ENCODE measurements at places on chromosomes 11 and 22.

GRCh38 chr11:112518371-112518770 is 257.7 kb upstream of the PLET1 start:
- no peak for DNase-seq

DNA sequence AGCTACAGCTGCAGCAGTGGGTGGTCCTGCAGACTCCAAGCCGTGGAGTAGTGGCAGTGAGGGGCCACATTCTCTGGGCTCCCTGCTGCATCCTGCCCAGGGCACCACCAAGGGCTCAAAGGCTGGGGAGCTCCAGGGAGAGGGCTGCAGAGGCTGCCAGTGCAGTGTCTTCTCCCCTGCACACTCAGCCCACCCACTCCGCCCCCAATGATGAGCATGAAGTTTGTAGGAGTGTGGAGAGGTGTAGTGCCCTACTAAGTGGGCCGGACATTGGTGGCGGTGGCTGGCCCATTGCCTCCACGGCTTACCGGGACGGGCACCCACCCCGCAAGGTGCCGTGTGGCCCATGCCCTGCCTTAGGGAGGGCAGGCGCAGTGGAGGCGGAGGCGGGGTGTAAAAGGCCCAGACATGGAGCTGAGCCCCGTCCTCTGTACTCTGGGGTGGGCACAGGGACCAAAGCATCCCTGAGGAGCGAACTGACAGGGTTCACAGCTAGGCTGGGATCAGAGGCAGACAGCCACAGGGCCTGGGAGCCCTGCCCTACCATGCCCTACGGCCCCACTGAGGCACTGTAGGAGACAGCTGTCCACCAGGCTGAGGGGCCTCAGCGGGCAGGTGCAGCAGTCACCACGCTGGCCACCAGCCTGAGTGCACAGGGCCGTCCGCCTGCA is 18.9 kb downstream of the ARVCF start:
- DNase-seq, result no peak

DNA sequence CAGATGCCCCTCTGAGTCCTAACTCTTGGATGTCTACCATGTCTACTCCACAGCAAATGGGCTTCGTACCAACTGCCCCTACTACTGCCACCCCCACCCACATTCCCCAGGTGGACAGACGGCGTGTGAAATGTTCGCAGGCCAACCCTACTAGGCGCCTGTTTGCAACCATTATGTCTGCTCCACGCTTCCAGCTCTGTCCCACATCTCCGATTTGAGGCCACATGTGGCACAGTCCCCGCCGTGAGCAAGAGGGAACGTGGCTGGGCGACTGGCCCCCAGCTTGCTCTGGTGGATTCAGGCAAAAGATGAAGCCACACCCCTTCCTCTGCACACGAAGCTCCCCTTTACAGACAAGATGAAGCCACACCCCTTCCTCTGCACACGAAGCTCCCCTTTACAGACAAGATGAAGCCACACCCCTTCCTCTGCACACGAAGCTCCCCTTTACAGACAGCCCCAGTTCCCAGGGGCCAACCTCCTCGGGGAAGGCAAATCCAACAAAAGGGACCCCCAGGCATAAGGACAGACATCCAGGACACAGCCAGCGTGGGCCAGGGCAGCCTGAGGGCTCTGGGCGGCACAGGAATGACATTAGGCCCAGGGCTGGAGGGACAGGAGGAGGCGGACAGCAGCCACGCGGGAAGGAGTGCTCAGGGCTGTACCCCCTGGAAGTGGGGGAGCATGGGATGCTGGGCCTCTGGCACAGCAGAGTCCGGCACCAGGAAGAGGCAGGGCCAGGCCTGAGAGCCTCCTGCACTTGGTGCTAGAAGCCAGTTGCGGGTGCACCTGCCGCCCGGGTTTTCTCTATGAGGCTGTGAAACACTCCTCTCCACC is 106.2 kb downstream of the SHANK2 start:
- DNase-seq, result no peak

- DNase-seq, result no peak
Measured at GRCh38 chr22:31122532-31123291, at the start of gene INPP5J. Gene INPP5J, plus strand, starts transcription at chr22:31122966. Its CDS starts 49 bp downstream, at chr22:31123015.

DNA sequence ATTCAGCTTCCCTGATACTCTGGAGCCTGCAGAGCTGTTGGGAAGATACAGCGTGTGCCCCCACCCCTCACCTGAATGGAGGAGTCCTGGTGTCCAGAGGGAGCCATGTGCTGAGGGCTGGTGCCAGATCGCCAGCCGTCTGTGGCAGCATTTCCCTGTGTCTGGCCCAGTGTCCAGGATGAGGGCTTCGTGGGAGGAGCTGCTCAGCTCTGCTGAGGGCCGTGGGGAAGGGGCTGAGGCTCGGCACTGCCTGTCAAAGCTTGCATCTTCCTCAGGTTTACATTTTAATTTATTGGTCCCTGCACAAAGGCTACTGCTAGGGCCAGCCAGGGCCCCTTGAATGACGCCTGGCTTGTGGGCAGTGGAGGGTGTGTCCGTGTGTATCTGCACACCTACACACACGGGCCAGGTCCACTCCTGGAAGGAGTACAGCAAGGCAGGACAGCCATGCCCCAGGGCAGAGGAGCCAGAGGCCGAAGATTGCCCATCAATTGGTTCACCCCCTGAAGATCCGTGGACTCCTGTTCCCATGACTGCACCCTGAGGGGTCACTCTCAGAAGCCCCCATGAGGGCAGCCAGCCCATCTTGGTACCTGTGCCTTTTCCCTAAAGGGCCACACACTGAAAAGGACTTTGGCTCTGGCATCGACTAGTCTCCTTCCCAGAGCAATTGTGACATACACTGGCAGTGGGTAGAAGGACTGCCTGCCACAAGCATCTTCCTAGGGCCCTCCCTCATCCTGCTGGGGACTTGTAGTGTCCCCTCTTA is 107.7 kb upstream of the PARVA start:
- DNase-seq, result no peak

GRCh38 chr11:12087075-12088004 is 23.1 kb upstream of the MICAL2 start:
- no peak for DNase-seq

DNA sequence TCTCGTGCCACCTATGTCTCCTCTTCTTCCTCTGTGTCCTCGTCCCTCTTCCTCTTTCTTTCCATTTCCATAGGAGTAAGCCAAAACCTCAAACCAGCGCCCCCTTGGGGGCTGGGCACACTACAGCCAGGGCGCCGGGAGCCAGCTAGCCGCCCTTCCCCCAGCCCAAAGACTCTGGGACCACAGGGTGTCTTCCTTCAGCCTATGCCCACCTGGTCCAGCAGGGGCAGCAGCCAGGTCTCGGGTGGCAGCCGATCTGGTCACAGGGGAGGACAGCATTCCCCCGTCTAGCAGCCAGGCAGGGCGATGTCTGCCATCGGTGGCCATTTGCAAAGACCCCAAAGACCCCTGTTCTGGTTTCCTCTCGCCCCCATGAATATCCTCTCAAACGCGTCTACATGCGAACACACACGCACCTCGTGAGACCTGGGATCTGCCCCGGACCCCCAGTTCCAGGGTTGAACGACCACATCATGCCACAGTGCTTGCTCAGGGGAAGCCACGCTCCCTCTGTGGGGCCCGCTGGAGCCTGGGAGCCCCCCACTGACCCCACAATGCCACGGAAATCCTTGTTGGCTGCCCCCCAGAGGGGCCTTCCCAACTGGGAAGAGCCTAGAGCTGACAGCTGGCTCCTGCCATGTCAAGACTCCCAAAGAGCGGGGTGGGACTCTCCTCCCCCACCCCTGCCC is 546.0 kb upstream of the CCDC179 start:
- DNase-seq, result no peak

GRCh38 chr11:4076774-4077173 is 17.8 kb upstream of the RRM1 start:
- DNase-seq, result no peak
